ENCODE measurements at places on chromosomes 6 and 20. TPM values are rescaled to one million over a fixed set of nuclear protein-coding genes. Genes with fewer than 3 reads are reported as not detected.

DNA sequence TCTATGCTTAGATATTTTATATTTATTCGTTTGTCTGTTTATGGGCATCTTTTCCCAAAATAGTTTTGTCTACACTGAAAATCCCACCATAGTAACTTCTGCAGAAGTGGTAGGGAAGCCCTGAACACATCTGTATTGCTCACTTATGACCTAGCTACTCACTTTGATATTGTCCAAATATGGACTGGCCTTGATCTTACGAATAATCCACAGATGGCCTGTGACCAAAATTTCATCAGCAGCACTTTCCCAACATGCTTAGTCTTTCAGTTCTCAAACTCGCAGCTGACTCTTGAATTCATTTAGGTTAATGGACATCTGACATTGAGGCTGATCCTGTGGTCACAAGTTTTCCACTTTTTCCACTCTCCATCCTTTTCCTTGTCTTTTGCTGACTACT, 80.8 kb upstream of the BEND3 start:
- no peak for DNase-seq

- DNase-seq: peak; percentile 34
Measured at GRCh38 chr20:25296094-25297093, 48.5 kb downstream of the PYGB start.

DNA sequence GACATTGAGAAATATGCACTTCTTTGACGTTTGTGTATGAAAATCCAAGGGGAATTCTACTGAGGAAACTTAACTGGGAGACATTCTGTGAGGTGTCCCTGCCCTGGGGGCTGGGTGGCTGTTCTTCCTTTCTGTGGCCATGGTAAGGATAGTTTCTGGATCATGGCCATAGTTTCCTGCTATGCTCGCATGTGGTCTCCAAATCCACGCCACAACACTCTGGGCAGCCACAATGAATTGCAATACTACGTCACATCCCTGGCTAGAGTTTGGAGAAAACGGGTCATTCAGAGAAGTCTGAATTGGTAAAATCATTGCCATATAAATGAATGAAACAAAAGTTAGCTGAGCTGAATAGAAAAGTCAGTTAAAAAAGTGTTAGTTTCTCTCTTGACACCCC, 230.6 kb downstream of the UTRN start:
- DNase-seq: no peak

DNA sequence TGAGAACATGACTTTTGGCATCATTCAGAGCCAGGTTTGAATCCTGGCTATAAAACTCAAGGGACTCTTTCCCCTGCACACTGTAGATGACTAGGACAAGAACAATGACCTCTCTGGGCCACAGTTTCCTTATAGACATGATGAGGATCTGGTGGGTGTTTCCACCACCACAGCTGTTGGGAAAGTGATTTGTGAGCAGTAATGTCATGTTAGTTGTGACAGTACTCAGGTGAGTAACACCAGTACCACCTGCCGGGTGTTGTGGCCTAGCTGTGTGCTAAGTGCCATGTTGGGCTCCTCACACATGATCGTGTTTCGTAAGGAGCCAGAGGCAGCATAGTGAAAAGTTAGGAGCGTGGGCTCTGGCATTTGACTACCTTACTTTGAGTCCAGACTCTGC, 24.1 kb downstream of the HM13 start:
- DNase-seq: no peak

DNA sequence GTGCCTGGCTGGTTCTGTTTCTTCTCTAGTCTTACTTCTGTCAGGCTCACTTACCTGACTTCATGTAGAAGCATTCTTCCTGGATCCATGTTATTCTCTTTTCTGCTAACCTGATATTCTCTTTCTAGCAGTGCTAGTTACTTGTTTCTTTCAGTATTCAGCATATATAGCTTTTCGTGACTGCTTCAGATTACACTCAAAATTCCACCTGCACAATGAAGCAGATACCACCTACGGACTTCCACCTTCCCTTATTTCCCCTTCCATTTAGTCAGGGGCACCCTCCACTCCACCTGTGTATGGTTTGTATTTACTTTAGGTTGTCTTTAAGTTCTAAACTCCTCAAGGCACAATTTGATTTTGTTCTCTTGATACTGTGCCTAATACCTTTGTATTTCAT, 36.8 kb downstream of the ZFAND3 start:
- no peak for DNase-seq

Gene ASIP
- not detected for total RNA-seq

Gene EDN1
- 2.9 TPM for total RNA-seq

Gene OPRM1
- not detected for total RNA-seq

Gene CTAGE9
- total RNA-seq: not detected
